Ureter (tissue), 1 donor: ENCODE measurements at places on chromosomes 3 and 15. TPM values are rescaled to one million over a fixed set of nuclear protein-coding genes. Genes with fewer than 3 reads are reported as not detected.

EID1 gene
- total RNA-seq: 119 TPM

STAC gene
- total RNA-seq: 20.4 TPM

ABHD10 gene
- total RNA-seq: 28.2 TPM

C3orf80 gene
- 2.2 TPM for total RNA-seq

CPN2 gene
- not detected for total RNA-seq

DNAH12 gene
- 0.70 TPM for total RNA-seq
